Activated T-cell treated with anti-CD3 and anti-CD28 coated beads for 48 hours (primary cell): ENCODE measurements at places on chromosomes 4 and X.

DNA sequence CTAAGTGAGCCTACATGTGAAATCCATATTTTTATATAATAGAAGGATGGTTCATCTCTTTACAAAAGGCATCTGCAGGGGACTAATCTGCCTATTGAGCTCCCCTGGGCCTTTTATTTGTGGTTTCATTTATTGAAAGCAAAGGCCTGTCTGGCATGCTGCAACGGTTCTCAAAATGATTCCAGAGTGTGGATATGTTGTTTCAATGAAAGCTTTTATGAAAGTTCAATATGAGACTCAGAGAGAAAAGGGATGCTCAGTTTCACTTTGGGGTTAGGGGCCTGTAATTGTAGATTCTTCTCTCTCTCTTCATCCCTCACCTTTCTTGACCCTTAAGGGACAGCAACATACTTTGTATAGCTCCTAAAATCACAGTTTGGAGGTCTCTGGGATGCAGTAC lies 204.2 kb upstream of the CASK start:
- DNase-seq: no peak

DNA sequence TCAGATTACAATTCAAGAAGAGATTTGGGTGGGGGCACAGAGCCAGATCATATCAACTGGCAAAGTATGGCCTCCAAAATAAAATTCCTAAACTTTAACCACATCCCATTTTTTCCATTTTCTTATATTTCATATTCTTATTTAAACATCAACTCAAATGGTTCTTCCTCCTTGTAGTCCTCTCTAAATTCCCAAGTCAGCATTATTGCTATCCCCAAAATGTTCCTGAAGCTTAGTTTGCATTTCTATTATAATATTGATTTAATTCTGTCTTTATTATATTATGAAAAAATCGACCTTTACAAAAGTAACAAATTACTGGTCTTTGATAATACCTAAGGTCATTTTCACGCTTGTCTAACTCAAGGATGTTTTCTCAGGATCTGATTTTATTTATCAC lies 67.5 kb downstream of the NPY1R start:
- no peak for DNase-seq

GRCh38 chr4:12979797-12980196 lies 504.3 kb downstream of the RAB28 start:
- no peak for DNase-seq

GRCh38 chr4:8727131-8727530 lies 134.6 kb downstream of the CPZ start:
- no peak for DNase-seq

DNA sequence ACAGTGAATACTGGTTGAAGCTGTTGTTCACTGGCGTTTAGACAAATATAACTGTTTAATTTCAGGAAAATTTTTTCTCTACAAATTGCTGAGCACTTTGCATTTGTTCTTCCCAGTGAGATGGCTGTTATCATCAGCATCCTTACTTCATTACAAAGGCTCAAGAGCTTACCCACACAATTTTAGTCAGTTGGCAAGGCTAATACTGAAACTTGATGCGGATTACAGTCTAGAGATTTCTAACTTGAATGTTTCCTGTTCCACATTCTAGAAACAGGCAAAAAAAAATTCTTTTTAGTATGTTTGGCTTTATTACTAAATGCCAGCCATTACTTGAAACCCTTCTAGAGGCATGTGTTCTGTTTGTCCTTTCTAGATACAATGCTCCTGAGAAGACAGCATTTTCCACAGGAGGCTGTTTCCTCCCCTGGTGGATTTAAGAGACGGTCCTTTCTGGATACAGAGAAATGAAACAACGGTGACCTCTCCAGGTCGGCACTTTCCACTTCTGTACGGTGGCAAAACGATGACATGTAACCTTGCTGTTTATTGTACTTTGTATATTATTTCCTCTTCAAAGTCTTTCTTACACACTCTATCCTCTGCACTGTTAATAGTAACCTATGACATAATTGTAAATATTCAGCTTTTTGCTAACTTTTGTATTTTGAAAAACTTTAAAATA lies 80.9 kb downstream of the RFC1 start:
- no peak for DNase-seq
